HuH-7.5 (cell line): ENCODE measurements at places on chromosomes 5 and 9.

- no peak for DNase-seq
Measured at GRCh38 chr9:123424131-123424530, 68.1 kb downstream of the CRB2 start.

DNA sequence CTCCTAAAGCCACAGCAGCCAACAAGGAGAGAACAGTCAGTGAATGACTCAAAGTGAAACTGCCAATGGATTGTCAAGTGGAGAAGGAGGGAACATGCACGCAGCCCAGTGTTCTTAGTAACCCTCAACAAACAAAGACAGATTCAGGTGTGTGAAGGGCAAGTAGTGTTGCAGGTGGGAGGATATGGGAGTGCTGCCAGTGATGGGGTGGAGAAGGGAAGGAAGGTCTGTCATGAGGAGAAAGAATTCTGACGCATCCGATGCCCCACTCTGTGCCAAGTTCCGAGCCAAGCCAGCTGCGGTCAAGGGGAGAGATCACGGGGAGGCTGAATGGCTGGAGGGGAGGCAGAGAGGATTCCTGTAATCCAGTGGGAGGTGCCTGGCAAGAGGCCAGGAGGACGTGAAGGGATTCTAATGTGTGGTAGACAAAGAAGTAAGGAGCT is 56.5 kb downstream of the CAST start:
- DNase-seq, result no peak

DNA sequence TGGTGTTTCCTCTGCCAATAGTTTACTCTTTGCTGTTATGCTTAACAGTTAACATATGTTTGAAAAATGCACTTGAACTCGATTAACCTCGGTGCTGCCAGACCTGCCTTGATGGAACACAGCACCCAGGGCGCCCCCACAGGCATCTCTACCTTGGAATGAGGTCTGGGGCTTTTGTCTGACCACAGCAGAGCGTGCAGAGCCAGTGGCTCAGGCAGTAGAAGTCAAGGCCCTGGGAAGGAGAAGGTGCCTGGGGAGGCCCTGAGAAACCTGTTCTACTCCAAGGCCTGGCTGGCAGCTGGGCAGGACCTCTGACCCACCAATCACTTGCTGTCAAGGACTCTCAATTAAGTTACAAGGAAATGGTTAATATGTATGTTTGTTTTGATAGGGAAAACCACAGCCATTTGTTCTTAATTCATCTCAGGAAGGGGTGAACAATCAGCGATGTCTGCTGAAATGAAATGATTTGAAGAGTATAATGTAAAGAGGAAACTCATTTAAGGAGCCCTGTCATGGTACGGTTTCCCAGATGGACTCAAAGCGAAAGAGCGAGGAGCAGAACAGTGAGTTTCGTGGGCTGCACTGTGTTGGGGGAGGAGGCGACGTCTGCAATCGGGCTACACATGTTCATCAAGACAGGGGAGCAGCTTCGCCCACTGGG is 21.9 kb downstream of the MACROH2A1 start:
- DNase-seq, result no peak

GRCh38 chr5:14216372-14216771 is 73.2 kb downstream of the TRIO start:
- DNase-seq, result no peak

DNA sequence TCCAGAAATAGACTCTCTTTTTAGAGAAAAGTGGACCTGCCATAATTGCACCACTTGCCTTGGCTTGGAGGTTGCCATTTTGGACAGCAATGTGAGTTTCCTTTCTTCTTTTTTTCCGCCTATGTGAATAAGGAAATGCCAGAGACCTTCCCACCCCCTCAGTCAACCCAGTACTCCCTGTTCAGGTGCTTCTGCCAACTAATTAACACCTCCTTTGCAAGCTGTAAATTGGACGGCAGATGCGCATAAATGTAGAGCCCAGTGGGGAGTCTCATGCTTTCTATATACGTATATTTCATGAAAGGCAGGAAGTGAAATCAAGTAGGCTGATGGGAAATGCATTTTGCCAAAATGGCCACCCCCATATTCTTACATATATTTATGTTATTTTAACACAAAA is 269.8 kb upstream of the RFX3 start:
- DNase-seq, result no peak
